ENCODE measurements at places on chromosomes 12 and 14. TPM values are rescaled to one million over a fixed set of nuclear protein-coding genes. Genes with fewer than 3 reads are reported as not detected.

DNA sequence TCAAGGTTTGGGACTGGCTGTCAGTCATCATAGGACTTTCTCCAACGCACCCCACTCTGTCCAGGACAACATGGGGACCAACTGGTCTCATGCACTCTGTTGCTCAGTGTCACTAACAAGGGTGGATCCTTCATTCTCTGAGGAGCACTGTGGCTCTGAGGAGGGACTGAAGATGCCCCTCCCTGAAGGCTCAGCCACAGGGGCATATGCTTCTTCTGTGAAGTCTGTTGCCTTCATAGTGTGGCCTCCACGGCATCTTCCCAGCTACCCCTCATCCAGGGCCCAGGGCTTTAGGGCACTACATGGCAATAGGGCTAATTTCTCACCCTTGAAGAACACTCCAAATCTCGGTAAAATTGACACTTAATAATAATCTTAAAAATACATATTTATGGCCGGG, 14.3 kb upstream of the IFI27L2 start:
- H3K27me3 ChIP-seq = peaks cover 20% of the 10 kb centered on the region
- no peaks in the 10 kb centered on the region for H3K36me3 ChIP-seq
- no peaks in the 10 kb centered on the region for H3K4me1 ChIP-seq
- no peak overlapping the region for H3K4me3 ChIP-seq

- H3K4me1 ChIP-seq = no peaks in the 10 kb centered on the region
- DNase-seq = no peak
- no peaks in the 10 kb centered on the region for H3K27me3 ChIP-seq
- H3K27ac ChIP-seq = no peak overlapping the region
- H3K4me3 ChIP-seq = no peak overlapping the region
These were observed 375.3 kb downstream of the SEC23A start for GRCh38 chr14:38727731-38728130.

DNA sequence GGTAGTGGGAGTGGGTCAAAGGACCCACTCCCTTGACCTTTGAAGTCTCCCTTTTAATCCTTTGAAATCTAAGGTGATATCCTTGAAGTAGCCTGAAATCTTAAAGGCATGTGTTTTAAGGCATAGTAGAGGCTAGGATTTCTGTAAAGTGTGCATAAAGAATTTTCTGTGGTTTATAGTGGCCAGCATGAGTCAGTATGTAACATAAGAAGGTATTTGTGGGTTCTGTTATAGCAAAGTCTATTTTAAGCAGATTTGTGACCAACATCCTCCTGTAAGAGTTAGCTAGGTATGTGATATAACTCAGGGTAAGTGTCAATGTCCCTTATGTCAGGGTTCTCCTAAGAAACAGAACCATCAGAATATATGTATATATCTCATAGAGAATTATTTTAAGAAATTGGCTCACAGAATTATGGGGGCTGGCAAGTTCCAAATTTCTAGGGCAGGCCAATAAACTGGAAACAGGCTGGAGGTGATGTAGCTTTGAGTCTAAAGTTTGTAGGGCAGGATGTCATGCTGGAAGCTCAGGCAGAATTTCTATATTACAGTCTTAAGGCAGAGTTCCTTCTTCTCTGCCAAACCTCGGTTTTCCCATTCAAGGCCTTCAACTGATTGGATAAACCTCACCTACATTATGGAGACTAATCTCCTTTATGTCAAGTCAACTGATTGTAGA, 18.7 kb upstream of the EPYC start:
- no peaks in the 10 kb centered on the region for H3K27me3 ChIP-seq
- H3K36me3 ChIP-seq = no peaks in the 10 kb centered on the region
- no peak overlapping the region for H3K27ac ChIP-seq
- peaks cover 11% of the 10 kb centered on the region for H3K4me1 ChIP-seq
- no peak overlapping the region for H3K4me3 ChIP-seq

GRCh38 chr14:23564181-23564812, 3.3 kb downstream of the AP1G2 start:
- peaks cover under 1% of the 10 kb centered on the region for H3K27me3 ChIP-seq
- no peak for DNase-seq
- H3K27ac ChIP-seq = no peak overlapping the region
- no peak overlapping the region for H3K4me3 ChIP-seq
- peaks cover 4% of the 10 kb centered on the region for H3K36me3 ChIP-seq

- H3K36me3 ChIP-seq = no peaks in the 10 kb centered on the region
- H3K4me1 ChIP-seq = peaks cover 11% of the 10 kb centered on the region
- no peaks in the 10 kb centered on the region for H3K27me3 ChIP-seq
- no peak overlapping the region for H3K4me3 ChIP-seq
These were observed 38.5 kb downstream of the OAS2 start for GRCh38 chr12:113016796-113017195.

GRCh38 chr12:104285740-104286515, 17.6 kb upstream of the EID3 start:
- peak overlapping the region; percentile 100 for H3K27ac ChIP-seq
- peaks cover 31% of the 10 kb centered on the region for H3K4me1 ChIP-seq
- peaks cover 3% of the 10 kb centered on the region for H3K36me3 ChIP-seq
- DNase-seq = no peak
- H3K27me3 ChIP-seq = no peaks in the 10 kb centered on the region
- peak overlapping the region; percentile 99 for H3K4me3 ChIP-seq

DNA sequence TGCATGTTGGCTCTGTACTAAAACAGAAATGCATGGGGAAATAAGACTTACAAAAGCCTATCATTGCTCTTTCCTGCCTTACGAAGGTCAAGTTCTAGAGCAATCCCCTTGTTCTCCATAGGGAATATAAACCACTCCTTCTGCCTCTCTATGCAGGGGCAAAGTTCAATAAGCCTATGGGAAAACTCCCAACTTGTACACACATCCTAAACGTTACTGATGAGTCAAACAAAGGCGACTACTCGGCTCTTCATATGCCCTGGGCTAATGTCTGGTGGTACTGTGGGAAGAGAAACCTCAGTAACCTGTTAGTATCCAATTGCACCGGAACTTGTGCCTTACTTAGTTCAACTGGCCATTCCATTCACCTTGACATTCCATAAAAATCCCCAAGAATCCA, 32.7 kb downstream of the PRMT8 start:
- H3K27me3 ChIP-seq = peaks cover 6% of the 10 kb centered on the region
- no peaks in the 10 kb centered on the region for H3K4me1 ChIP-seq
- no peaks in the 10 kb centered on the region for H3K36me3 ChIP-seq
- no peak overlapping the region for H3K27ac ChIP-seq
- no peak overlapping the region for H3K4me3 ChIP-seq

DNA sequence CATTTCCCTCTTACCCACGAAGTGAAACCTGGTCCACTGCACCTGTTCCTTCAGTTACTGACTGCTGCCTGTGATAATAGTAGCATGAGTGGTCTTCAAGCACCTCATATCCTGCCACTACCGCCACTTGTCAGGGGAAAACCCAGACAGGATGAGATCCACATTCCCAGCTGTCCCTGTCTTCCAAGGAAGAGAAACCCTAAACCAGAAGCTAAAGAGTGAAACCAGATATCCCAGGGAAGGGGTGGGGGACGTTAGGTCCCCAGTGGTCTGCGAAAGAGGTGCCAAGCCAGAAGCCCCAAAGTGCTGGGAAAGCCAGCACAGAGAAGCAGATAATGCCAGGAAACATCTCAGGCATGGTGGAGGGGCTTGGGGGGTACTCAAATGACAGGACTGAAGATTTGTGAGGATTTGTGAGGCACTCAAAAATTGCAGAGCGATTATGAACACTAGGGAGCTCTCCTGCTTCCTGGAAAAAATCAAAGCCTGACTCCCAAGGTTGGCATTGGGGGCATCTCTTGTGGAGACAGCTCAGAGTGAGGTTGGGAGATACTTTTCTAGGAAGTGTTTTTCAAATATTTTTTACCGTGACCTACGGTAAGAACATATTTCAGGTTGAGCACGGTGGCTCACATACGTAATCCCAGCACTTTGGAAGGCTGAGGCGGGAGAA, 77.9 kb downstream of the TMEM30B start:
- H3K4me1 ChIP-seq = peaks cover 26% of the 10 kb centered on the region
- no peaks in the 10 kb centered on the region for H3K27me3 ChIP-seq
- H3K4me3 ChIP-seq = no peak overlapping the region
- DNase-seq = no peak
- H3K36me3 ChIP-seq = peaks cover 3% of the 10 kb centered on the region
- no peak overlapping the region for H3K27ac ChIP-seq

- H3K27ac ChIP-seq = no peak overlapping the region
- no peaks in the 10 kb centered on the region for H3K4me1 ChIP-seq
- no peaks in the 10 kb centered on the region for H3K27me3 ChIP-seq
- no peak for DNase-seq
These were observed 50.9 kb upstream of the DIP2B start for GRCh38 chr12:50453872-50454271.

DNA sequence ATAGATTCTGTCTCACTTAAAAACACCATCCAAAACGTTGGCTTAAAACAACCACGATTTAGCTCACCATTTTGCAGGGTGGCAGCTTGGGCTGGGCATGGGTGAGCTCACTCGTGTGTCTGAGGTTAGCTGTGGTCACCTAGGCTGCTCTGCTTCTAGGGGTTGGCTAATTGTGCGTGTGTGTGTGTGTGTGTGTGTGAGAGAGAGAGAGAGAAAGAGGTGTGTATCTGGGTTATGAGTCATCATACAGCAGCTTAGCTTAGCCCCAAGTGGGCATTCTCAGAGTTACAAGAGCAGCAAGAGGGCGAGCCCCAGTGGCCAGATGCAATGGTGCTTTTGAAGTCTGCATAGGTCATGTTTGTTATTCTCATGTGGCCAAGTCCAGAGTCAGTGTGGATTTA, 6.0 kb downstream of the FBXW8 start:
- peaks cover 44% of the 10 kb centered on the region for H3K4me1 ChIP-seq
- H3K36me3 ChIP-seq = peaks cover 9% of the 10 kb centered on the region
- DNase-seq = no peak

DNA sequence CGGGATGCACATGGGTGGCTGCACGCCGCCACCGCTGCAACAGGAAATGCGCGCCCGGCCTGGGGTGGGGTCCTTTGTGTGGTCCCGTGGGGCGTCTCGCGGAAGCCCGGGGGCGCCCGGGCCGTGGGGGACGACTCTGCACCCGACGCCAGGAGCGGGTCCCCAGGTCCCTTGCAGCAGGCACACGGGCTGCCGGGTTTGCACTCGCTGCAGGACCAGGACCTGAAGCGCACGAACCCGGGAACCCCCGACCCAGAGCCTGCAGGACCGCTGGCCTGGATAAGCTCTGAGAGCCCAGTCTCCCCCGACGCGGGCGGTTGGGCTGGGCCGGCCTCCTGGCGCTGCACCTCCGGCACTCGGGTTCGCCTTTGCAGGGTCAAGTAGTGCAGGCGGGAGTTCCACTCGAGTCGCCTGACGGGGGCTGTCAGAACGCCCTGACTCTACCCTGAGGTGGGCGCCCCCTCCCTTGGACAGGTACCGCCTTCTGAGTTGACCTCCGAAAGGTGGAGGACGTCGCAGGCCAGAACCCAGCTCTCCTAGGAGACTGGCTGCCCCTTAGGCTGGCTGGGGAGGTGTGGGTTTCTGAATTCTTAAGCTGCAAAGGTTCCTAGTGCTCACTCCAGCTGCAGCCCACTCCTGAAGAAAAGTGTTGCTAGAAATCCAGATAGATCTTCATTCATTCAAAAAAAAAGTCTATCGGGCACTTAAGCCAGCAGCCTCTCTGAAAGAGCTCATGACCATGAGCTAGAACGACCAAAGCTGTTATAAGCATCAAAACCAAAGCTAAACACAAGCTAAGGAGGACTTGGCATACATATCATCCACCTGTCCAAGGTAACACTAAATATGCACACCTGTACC, 68.0 kb downstream of the RNF34 start:
- no peaks in the 10 kb centered on the region for H3K36me3 ChIP-seq
- no peaks in the 10 kb centered on the region for H3K27me3 ChIP-seq
- H3K27ac ChIP-seq = no peak overlapping the region
- no peak for DNase-seq
- peak overlapping the region; percentile 35 for H3K4me3 ChIP-seq

DNA sequence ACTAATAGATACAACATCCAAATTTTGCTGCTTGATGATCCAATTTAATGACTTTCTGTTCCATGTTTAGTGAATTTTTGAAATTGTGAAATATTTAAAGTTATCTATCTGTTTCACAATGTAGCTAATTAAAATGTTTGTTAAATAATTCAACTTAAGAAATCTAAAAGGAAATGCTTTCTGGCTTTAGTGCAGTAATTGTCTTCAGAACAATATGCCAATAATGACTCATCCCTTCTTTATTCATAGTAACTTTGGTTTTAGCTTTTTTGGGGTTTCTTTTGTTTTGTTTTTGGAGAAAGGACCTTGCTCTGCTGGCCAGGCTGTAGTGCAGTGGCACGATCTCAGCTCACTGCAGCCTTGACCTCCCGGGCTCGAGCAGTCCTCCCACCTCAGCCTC, 479.2 kb upstream of the RGS6 start:
- H3K36me3 ChIP-seq = peaks cover 2% of the 10 kb centered on the region
- peaks cover 19% of the 10 kb centered on the region for H3K4me1 ChIP-seq
- H3K4me3 ChIP-seq = no peak overlapping the region
- no peak overlapping the region for H3K27ac ChIP-seq
- no peak for DNase-seq

- H3K36me3 ChIP-seq = no peaks in the 10 kb centered on the region
- peaks cover 13% of the 10 kb centered on the region for H3K27me3 ChIP-seq
- H3K4me3 ChIP-seq = no peak overlapping the region
- no peaks in the 10 kb centered on the region for H3K4me1 ChIP-seq
- DNase-seq = no peak
These were observed 219.0 kb downstream of the NTF3 start for GRCh38 chr12:5650829-5651461.

DNA sequence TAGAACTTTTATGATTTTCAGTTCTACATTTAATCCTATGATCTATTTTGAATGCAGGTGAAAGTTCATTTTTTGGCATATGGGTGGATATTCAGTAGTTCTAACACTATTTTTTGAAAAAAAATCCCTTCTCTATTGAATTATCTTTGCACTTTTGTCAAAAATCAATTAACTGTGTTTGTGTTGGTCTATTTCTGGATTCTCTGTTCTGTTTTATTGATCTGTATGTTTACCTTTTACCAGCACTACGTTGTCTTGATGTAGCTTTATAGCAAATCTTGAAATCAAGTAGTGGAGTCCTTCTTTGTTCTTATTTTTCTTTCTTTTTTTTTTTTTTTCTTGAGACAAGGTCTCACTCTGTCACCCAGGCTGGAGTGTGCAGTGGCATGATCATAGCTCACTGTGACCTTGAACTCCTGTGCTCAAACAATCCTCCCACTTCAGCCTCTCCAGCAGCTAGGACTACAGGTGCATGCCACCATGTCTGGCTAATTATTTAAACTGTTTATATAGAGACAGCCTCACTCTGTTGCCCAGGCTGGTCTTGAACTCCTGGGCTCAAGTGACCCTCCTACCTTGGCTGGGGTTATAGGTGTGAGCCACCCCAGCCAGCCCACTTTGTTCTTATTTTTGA, 31.9 kb downstream of the SLC39A9 start:
- H3K4me1 ChIP-seq = no peaks in the 10 kb centered on the region
- H3K27me3 ChIP-seq = no peaks in the 10 kb centered on the region
- DNase-seq = no peak

GRCh38 chr12:42585841-42586216, 3.7 kb downstream of the PRICKLE1 start:
- DNase-seq = no peak
- H3K27me3 ChIP-seq = peaks cover 30% of the 10 kb centered on the region
- peak overlapping the region; percentile 39 for H3K4me3 ChIP-seq

EXOC5 gene
- 77.1 TPM for total RNA-seq

OLR1 gene
- total RNA-seq = not detected

TAS2R42 gene
- not detected for total RNA-seq

OR6C2 gene
- total RNA-seq = not detected

KCNH3 gene
- total RNA-seq = 0.35 TPM

Data from osteocyte (in vitro differentiated cells).